ENCODE measurements at places on chromosomes 12 and 14.

DNA sequence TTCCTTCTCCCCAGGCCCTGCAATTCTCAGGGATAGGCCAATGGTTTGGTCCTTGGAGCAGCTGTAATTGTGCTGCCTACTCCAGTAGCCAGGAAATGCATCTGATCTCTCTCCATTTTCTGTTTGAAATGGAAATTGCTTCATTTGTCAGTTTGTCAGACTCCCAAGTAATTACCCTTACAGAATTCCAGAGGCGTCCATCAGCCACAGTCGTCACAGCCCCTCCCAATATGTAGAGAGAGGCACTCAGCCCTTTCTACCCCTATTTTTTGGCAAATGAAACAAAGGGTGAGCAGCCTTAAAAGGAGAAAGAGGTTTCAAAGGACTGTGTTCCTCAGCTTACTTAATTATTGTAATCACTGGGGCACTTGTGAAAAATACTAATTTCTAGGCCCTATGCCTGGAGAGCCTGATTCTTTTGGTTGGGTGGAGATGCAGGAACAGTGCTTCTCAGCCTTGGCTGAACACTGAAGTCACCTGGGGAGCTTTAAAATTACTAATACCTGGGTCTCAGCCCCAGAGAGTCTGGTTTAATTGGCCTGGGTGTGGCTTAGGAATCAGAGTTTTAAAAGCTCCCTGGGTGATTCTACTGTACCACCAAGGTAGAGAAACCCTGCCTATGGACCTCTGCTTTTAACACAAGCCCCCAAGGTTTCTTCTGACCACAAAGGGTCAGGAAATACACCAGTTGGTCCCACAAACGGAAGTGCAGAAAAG, 190.0 kb downstream of the EMP1 start:
- DNase-seq = no peak

DNA sequence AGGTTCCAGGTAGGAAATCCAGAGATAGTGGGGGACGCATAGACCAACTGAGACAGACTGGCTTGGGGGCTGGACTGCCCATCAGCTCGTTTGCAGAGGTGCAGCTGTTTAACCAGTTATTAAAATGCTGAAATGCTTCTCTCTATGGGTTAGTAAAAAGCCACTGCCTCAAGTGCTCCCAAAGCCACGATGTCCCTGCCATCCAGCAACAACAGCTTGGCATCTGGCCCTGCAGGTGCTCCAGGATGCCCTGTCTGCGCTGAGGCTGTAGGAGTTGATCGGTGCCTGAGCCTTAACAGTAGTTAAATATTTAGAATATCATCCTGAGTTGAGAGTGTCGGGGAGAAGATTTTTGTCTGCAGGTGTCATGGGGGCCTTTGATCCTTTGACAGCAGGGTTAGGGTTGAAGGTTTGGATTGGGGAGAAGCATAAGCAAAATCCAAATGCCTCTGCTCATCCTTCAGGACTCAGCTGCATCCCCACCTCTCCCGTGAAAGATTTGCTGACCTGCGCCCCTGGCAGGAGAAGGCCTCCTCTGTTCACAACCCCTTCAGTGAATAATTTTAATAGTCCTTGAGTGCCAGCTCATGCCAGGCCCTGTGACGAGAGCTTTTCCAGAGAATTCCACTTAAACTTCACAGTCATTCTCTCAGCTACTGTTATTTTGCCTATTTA, 127.3 kb upstream of the PWP1 start:
- no peak for DNase-seq

DNA sequence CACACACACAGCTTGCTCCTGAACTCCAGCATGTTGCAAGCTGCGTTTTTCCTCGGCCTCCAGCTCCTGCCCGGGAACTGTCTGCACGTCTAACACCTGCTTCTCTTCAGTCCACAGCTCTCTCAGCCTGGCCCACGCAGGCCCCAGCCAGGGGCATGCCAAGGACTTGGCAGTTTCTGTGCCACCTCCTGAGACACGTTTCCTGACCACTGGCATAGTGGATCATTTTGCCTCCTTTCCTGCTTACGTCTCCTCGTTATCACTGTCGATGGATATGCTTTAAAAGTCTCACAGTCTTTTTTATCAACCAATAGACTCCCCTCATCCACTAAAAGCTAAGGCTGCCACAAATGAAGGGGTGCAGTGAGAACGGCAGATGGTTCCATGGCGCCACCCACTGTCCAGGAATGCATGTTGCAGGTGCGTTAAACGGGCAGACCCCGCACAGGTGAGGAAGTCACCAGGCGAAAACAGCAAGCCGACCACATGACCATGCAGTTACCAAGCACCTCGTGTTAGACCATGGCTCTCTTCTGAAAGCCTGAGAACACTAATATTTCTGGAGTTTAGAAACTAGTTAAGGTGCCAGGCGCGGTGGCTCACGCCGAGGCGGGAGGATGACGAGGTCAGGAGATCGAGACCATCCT, 14.7 kb upstream of the TEAD4 start:
- DNase-seq = peak; percentile 67

DNA sequence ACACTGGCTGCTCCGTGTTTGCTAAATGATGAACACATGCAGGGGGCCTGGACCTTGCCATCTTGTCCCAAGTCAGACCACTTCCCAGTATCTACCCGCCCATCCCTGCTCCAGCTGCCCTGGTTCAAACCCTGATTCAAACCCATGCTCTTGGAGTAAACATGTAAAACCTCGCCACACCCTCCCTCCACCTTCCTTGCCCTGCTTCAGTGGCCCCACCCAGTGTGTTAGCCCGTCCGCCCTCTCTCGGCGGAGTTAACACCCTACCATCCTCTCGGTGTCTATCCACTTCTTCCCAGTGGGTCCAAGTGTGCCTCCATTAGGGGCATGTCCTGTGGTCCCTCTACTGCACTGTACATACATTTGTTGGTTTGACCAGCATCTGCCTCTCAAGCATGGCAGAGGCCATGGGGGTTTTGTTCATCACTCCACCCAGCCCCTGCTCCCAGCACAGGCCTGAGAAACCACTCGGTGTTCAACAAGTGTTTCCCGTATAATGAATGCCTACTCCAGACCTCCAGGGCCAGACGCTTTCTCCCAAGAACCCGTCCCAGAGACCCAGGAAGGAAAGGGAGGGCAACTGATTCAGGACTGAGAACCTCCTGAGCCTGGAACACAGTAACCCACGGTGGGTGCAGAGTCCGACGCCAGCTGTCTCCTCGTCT, 37.1 kb downstream of the P2RX4 start:
- no peak for DNase-seq

DNA sequence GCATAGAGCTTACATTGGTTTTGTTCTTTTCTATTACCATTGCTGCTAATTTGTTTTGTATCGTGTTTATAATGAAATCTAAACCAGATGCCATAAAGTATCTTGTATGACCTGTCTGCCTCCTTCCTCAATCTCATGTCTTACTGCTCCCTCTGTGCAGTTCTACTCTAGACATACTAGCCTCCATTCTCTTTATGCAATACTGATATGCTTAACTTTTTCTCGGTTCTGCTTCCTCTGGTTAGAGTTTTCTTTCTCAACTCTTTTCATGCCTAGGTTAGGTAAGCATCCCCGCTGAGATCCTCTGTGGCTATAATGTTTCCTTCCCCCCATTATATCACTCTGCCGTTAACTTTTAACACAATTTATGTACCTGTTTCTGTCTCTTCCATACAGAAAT, 852.3 kb downstream of the TRHDE start:
- no peak for DNase-seq

DNA sequence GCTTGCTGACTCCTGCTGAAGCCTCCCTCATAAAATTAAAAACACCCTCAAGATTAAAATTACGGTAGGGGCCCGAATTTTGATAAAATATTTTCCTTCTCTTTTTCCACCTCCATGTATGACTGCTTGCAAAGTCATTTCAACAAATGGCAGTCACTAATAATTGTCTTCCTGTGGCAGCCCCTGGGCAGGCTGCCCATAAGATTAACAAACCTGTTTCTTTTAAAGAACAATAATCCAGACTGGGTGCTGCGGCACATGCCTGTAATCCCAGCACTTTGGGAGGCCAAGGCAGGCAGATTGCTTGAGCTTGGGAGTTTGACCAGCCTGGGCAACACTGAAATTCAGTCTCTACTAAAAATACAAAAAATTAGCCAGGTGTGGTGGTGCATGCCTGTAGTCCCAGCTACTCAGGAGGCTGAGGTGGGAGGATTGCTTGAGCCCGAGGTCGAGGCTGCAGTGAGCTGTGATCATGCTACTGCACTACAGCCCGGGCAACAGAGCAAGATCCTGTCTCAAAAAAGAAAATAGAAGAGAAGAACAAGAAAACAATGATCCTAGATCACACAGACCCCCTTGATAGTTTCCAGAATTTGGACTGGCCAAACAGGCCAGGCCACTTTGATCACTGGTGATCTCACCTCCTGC, 8.7 kb downstream of the SAV1 start:
- DNase-seq = no peak

Measured in kidney tubule cell (primary cell).